ENCODE measurements at places on chromosomes 3 and 15.

DNA sequence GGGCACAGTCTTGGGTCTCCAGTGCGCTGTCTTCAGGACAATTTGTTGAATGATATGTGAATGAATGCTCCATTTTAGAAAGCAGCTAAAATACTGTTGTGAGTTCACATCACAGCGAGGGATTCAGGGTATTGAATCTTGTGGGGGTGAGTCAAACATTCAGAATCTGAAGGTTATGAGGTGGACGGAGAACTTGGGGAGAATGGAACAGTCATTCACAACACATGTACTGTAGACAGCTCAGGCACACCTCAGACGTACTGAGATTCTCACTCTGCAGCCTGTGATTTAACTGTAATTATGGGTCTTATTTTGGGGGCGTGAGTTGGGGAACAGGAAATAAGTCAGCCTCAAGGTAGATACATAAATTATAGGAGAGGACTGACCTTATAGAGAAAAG is 13.9 kb downstream of the CRYBG3 start:
- no peak for DNase-seq

GRCh38 chr3:139653582-139653981 is 24.2 kb downstream of the NMNAT3 start:
- DNase-seq = no peak

DNA sequence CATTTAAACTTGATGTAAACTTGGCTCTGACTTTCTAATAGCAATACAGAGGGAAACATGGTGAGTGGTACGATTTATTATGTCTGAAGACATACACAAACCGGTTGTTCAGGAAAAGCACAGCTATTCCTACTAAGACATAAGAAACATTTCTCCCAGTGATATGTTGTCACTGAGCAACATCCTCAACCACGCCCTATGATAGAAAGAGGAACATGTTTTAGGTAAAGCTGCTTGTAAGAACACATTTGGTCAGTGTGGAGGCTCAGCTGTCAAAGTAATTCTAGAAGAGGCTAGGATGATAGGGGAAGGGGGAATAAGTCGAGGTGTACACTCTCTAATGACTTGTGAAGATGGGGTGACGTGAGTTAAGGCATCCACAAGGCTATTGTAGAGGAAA is 42.7 kb upstream of the B3GNT5 start:
- no peak for DNase-seq

- DNase-seq = no peak
Measured at GRCh38 chr3:46414739-46415138, 7.7 kb downstream of the CCRL2 start.

DNA sequence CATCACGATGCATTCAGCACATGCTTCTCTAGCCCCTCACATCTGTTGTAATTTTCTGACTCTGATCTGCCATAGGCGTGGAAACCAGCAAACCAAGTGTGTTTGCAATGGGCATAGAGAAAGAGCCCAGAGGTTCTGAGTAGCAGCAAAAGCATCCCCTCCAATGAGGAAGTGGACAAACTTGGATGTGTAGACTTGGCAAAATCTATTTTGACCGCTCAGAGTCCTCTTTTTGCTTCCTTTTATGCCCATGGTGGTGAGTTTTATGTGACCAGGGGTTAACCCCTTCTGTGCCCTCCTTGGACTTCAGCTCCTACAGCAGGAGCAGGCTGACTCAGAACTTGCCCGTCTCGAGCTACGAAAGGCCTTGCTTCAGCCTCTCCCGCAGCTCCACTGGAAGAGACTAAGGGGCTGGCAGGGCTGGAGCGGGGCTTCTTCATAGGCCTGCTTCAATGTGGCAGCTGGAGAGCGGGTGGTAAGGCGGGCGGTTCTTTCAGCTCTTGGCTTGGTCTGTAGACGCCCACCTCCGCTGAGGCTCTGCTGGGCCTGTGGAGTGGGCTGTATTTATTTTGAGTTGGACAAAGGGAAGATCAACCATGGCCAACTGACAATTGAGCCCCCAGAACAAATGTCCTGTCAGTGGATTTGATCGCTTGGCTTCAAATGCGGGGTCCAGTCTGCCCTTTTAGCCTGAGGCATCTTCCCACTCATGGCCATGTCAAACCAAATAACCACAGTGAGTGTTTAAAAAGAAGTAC is 6.5 kb upstream of the ETV5 start:
- no peak for DNase-seq

DNA sequence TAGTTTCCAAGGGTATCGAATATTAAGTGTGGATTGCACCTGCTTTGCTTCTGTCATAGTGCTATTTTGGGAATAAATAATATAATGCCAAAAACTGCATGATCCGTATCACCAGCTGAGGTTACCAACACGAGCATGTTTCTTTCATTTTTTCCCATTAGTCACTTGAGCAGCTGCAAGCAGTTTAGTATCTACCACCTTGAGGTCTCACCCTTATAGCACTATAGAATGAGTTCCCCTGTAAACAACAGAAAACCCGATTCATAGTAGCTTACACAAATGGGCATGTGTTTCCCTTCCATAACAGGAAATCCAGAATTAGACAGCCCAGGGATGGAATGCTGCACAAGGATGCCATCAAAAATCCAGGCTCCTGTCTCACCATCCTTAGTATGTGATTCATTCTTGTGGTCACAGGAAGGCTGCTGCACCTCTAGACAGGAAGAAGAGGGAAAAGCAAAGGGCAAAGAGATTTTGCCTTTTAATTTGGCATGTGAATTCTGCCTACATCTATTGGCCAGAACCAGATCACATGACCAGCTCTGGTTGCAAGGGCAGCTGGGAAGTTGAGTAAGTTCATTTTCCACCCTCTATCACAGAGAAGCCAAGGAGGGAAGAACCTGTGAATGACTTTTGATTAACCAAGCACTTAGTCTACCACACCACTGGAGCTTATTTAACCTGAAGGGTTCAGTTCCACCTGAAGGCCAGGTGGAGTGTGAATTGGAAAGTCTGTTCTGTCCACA is 91.3 kb upstream of the SLC25A36 start:
- DNase-seq = no peak

- DNase-seq = no peak
Measured at GRCh38 chr15:100708916-100709315, 106.5 kb downstream of the ASB7 start.

- no peak for DNase-seq
Measured at GRCh38 chr3:13301286-13301987, 118.7 kb downstream of the NUP210 start.

DNA sequence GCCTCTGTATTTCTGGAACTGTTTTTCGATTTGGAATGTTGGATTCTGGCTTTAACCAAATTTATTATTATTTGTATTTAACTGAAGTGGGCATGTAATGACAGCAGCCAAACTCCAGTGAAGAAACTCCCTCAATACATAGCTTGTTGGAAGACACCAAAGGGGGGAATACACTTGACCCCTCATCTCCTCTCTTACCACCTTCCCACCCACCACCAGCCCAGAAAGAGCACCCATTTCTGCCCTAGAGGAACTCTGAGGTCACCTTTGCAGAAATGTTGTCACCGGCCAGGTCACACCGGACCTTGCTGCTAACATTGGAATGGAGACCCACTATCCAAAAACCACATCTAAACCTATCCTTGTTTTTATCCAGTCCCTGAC is 58.6 kb upstream of the CA12 start:
- no peak for DNase-seq

- DNase-seq = no peak
Measured at GRCh38 chr3:194761384-194761783, 75.7 kb downstream of the FAM43A start.

- no peak for DNase-seq
Measured at GRCh38 chr3:100603469-100603868, 5.9 kb upstream of the ADGRG7 start.

DNA sequence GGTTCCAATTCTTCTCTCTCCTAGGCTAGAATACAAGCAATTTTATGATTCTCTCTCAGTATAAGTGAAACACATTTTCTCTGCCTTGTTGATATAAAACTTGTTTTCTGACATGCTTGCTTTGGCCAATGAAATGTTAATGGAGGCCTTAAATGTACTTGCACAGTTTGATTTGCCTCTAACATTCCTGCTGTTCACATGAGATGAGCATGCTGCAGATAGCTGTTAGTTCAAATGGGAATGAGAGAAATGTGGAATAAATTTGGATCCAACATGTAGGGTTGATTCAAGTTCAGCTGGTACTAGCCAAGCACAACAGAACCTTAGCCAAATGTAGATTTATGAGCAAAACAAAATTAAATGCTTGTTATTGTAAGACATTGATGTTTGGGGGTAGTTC is 32.6 kb upstream of the FHIT start:
- no peak for DNase-seq

GRCh38 chr3:82802501-82802900 is 1041.1 kb upstream of the GBE1 start:
- DNase-seq = no peak

- no peak for DNase-seq
Measured at GRCh38 chr3:64440498-64440897, 215.2 kb upstream of the PRICKLE2 start.

DNA sequence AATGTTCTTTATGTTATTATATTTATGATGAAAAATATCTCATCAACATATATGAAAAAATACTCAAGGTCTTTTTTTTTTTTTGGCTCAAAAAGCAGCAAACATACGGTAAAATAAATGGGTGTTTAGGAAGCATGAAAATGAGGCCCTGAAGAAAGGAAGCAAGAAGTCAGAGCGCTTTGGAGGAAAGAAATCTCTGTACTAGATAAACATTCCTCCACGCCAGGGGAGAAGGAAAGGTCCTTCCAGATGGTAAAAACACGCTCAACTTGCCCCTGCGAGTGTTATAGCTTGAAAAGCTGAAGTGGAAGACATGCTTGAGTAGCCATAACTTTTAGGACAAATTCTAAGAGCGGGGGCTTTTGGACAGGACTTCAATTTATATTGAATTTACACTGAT is 52.9 kb downstream of the FEM1B start:
- no peak for DNase-seq

- no peak for DNase-seq
Measured at GRCh38 chr3:73144276-73144675, 82.8 kb downstream of the EBLN2 start.

GRCh38 chr3:187750006-187750512 is 4.8 kb upstream of the BCL6 start:
- DNase-seq = no peak

DNA sequence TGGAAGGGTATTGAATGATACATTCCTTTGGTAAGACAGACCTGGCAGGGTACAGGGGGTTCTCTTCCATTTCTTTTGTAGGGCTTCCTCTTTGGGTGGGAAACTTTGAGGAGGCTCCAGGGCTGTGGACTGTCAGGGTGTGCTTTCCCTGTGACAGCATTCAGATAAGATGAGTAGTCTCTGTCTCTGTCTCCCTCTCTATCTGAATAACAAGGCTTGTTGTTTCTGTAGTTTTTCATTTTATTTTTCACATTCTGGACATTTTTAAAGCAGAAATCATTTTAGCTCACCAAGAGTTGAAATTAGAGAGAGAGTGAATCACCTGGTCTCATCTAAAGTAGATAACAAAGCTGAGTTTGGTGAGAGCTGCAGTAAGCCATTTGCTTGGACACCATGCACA is 100.8 kb upstream of the TPM1 start:
- DNase-seq = no peak

GRCh38 chr15:37038716-37039106 is 61.6 kb downstream of the MEIS2 start:
- no peak for DNase-seq

DNA sequence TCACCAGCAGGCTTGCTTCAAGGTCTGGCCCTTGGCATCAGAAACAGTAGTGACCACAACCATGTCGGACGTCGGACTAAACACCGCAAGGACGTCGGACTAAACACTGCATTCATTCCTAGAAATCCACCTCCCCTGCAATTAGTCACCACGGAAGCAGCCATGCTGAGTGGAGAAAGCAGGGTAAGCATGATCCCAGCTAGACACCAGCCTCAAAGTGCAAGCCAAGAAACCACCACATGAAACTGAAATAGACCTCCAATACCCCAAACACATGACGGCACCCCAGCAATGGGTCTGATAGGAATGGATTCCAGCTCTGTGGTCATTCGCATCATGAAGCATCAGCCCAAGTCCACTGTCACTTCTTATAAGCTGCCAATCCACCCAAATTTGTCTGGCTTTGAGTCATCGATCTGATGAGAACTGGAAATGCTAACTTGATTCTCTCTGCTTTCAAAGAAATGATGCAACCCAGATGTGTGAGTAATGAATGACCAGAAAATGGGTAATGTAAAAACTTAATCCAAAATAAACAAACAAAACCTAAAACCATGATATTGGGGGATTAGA is 348.3 kb upstream of the TMCO5A start:
- peak; percentile 50 for DNase-seq

DNA sequence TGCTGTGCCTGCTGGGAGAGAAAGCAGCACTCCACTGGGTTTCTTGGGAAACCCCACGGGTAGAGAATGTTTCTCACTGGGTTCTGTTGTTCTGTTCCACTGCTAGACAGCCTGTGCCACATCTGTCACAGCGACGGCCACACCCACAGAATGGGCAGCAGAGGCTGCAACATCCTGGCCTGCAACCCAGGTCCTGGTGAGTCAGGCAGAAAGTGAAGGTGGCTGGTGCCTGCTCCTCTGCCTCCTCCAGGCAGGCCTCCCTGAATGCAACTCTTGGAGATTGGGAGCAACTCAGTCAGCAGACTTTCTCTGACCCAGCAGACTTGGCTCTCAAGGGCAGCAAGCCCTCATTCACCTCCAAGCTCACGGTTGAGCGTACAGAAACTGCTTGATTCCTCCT is 13.0 kb downstream of the C3orf18 start:
- no peak for DNase-seq

DNA sequence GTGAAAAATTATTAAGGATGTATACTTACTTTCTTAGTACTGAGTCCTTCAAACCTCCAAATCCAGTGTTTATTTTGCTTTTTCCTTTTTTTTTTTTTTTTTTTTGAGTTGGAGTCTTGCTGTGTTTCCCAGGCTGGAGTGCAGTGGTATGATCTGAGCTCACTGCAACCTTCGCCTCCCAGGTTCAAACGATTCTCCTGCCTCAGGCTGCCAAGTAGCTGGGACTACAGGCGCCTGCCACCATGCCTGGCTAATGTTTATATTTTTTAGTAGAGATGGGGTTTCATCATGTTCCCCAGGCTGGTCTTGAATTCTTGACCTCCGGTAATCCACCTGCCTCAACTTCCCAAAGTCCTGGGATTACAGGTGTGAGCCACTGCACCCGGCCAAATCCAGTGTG is 67.5 kb downstream of the KAT2B start:
- DNase-seq = no peak

GRCh38 chr3:112948346-112948838 is 26.5 kb downstream of the CD200R1 start:
- no peak for DNase-seq

DNA sequence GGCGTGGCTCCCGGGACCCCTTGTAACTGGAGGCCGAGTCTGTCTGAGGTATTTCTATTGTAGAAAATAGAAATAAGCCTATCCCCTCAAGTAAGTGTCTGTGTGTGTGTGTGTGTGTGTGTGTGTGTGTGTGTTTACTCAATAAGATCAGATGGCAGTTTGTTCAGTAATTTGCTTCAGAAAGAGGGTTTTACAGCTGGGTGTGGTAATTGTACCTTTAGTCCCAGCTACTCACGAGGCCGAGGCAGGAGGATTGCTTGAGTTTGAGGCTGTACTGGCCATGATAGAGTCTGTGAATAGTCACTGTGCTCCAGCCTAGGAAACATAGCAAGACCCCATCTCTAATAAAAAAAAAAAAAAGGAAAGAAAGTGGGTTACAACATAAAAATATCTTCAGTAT is 8.7 kb downstream of the SPINT1 start:
- DNase-seq = no peak

- no peak for DNase-seq
Measured at GRCh38 chr3:194833114-194833910, 147.6 kb downstream of the FAM43A start.

All from T1000 (cell line).